COR-L47 (cell line): ENCODE measurements at places on chromosomes 16 and 17.

- no peak for DNase-seq
Measured at GRCh38 chr17:82244413-82245133, 15.7 kb downstream of the SLC16A3 start.

- no peak for DNase-seq
Measured at GRCh38 chr16:87431926-87432325, 39.8 kb downstream of the MAP1LC3B start.

GRCh38 chr16:87359121-87359520 lies 24.5 kb downstream of the FBXO31 start:
- DNase-seq: no peak

- no peak for DNase-seq
Measured at GRCh38 chr16:81696166-81696960, 82.7 kb upstream of the PLCG2 start.

- DNase-seq: no peak
Measured at GRCh38 chr17:50091918-50092285, 3.2 kb upstream of the PDK2 start.

- DNase-seq: no peak
Measured at GRCh38 chr16:56870276-56870888, 5.4 kb downstream of the SLC12A3 start.

GRCh38 chr17:11874756-11875155 lies 122.5 kb downstream of the ZNF18 start:
- DNase-seq: no peak

DNA sequence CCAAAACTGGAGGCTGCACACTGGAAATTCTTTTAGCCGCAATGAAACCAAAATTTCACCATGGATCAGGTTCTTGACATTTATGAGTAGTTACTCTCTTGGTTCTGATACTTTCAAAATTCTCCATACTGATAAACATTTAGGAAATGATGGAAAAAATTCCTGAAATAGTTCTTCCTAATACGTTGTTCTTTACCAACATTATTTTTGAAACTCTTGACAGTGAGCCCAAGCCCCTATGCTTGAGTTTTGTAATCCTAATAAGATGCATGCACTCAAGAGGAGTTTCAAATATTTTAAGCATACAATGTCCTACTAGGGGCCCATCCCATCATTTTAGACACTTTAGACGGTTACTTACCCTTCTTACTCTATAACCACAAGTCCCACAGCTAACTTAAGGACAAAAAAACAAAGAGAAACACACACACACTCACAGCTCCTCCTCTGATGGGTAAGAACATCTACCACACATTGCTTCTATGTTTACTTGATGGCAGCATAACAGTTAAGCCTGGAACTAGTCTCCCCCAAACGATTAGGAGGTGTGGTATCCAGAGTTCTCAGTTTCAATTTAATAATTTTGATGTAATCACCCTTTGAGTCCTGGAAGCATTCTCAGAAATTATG lies 3.7 kb downstream of the VEZF1 start:
- DNase-seq: no peak

- DNase-seq: peak; percentile 15
Measured at GRCh38 chr17:13002761-13003453, 14.9 kb downstream of the ELAC2 start.

DNA sequence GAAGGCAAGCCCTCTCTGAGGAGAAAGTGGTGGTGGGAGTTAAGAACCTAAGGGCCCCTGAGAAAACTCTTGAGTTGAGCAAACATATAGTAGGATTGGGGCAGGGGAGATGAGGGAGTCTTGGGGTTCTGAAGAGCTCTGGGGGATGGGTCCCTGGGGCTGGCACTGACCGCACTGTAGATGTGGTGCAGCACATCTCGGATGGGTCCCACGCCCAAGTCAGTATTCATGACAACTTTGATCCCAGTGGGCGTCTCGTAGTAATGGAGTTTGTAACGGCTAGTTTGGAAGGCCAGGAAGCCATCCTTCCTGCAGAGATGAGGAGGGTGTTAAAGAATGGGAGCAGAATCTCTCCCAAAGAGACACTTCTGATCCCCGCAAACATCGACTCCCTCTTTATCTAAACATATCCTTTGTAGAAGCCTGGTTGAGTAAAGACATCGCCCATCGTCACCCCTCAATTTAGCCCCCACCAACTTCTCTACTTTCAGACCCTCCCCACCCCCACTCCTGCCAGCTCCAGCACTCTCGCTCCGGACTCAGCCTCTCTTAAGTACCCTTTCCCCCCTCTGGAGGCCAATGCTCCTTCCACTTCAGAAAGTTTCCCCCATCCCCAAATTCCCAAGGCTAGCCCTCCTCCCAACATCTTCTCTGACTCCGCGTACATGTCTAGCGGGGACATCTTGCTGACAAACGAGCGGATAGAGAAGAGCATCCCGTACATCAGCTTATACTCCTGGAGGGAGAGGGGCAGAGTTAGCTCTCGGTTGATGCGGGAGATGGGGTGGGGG lies 710 bp downstream of the TRAPPC1 start:
- DNase-seq: no peak

DNA sequence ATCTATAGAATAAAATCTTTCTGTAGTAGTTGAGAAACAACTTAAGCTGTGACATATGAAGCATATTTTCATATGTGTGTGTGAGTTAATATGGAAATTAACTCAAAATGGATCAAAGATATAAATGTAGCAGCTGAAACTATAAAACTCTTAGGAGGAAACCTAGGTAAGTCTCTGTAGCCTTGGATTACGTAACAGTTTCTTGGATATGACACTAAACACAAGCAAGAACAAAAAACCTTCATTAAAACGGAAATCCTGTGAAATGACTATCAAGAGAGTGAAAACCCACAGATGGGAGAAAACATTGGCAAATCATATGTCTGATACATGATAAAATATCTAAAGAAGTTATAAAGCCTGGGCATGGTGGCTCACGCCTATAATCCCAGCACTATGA lies 104.4 kb downstream of the VPS53 start:
- no peak for DNase-seq

DNA sequence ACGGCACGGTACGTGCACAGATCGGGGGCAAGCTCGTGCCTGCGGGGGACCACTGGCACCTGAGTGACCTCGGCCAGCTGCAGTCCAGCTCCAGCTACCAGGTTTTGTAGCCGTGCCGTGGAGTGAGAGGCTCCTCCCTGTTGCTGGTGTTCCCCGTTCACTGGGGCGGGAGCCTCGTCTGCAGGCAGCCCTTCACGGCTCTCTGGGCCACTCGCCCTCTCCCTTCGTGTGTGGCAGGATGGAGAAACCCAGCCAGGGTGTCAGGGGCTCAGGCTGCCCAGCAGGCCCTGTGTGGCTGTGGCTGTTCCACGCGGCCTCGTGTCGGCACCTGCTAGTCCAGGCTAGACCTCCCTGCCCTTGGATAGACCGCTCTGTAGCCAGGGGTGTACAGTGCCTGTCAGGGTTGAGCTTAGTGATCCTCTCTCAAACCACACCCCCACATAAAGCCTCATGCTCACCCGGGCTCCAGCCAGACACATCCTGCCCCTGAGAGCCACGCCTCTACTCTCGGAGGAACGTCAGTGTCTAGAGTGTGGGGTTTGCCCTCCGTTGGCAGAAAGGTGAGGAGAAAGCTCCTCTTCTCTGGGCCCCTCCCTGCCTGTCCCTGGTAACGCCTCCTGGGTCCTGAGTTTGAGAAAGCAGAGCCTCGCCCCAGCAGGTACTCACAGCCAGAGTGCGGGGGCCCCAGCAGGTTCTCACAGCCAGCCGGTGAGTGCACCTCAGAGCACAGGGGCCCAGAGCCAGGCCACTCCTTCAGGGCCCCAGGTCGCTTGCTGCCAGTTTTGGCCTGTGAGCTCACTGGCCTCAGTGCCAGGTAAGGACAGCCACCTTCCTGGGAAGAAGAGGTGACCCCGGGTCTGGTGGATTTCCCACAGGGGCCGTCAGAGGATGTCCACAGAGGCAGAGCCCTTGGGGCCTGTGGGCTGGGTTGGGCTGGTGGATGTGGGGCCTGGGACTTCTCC lies 27.7 kb downstream of the NME3 start:
- DNase-seq: no peak

DNA sequence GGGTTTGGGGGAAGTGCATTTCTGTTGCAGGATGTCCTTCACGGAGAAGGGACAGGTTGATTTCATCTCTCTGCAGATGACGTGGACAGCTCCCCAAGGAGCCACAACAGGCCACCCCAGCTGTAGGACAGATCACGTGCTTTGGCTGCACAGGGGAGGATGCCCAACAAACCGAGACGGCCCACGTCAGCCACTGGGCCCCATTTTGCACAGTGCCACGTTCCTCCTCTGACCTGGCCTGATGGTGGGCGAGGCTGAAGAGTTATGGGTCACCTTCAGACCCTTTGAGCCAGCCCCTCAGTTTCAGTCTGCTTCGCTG lies 9.0 kb upstream of the RHBDL3 start:
- no peak for DNase-seq

DNA sequence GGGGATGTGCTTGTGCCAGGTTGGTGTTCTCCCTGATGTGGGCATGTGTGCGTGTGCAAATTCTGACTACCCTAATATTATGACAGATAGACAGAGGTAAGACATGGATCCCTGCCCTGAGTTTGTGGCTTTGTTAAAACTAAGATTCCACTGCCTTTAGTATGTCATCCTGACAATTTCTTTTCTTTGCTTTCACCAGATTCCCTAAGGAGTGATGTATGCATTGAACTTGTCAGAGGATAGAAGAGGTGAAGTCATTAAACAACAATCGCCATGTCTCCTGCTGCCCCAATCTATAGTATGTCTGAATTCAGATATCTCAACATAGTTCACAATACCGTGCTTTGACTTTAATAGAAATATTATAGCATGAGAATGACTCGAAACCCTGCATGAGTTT lies 137.1 kb upstream of the ELAC2 start:
- no peak for DNase-seq
